Activated naive CD4-positive, alpha-beta T cell treated with Interleukin-2 at 50 U/mL for 16 hours (primary cell): ENCODE measurements at places on chromosomes 12 and 14.

GRCh38 chr12:99133401-99133800 lies 488.3 kb downstream of the APAF1 start:
- no peak for DNase-seq

- DNase-seq = no peak
Measured at GRCh38 chr14:57266065-57266464, 2.6 kb downstream of the EXOC5 start.

DNA sequence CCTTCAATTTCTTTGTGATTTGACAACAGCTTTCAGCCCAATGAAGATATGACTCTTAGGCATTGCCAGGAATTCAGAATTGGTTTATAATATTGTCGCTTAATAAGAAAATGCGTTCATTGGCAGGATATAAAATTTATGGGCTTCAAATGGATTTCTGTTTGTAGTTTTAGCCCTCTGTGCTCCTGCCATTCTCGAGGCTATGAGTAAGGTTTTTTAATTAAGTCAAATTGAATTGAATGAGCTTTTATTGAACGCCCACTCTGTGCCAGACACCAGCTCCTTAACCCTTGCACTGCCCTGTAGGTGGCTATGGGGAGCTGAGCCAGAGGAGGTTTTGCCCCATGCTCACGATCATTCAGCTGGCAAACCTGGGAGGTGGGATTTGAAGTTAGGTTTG lies 115.1 kb downstream of the SLC25A47 start:
- DNase-seq = no peak

DNA sequence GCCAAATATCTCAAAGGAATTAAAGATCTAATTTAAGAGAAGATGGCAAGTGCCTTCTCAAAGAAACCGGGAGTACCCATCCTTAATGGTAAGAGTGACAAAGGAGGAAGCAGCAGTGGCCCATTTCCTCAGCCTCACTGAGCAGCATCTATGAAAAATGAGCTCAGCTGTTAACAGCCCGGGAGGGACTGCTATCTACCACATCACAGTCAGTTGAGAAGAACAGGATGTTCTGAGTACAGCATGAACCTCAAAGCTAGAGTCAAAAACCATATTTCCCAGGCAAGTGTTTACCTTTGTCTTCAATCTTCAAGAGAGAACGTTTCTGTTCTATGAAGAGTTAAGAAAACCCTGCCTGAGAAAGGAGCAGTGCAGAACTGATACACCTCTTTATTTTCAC lies 115.0 kb downstream of the BTG1 start:
- peak; percentile 38 for DNase-seq

GRCh38 chr12:79841248-79841877 lies 93.5 kb downstream of the PPP1R12A start:
- no peak for DNase-seq

- no peak for DNase-seq
Measured at GRCh38 chr14:52075371-52075770, 6.5 kb upstream of the NID2 start.

DNA sequence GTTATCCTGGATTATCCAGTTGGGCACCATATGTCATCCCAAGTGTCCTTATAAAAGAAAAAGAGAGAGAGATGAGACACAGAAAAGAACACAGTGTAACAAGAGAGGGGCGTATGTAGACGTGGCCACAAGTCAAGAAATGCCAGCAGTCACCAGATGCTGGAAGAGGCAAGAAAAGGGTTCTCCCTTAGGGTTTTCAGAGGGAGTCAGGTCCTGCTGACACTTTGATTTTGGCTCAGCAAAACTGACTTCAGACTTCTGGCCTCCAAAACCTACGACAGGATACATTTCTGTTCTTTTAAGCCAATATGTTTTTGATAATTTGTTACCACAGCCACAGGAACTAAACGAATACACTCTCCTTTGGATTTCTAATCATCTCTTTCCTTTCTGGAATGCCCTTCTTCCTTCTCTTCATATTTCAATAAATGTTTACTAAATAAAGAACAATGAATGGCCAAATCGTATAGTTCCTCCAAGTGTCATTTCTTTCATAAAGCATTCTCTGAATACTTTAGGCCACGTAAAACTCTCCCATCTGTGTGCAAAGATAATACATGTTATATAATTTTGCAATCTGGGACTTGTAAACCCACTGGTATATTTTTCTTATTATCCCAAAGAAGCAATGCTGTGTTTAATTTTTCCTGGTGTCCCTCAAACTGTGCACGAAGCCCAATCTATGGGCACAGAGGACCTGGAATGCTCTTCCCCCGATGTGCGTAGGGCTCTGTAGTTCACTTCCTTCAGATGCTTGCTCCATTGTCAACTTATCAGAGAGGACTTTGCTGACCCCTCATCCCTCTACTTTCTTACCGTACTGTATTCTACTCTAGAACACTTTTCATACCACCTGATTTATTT lies 303.6 kb downstream of the CEP128 start:
- DNase-seq = no peak

DNA sequence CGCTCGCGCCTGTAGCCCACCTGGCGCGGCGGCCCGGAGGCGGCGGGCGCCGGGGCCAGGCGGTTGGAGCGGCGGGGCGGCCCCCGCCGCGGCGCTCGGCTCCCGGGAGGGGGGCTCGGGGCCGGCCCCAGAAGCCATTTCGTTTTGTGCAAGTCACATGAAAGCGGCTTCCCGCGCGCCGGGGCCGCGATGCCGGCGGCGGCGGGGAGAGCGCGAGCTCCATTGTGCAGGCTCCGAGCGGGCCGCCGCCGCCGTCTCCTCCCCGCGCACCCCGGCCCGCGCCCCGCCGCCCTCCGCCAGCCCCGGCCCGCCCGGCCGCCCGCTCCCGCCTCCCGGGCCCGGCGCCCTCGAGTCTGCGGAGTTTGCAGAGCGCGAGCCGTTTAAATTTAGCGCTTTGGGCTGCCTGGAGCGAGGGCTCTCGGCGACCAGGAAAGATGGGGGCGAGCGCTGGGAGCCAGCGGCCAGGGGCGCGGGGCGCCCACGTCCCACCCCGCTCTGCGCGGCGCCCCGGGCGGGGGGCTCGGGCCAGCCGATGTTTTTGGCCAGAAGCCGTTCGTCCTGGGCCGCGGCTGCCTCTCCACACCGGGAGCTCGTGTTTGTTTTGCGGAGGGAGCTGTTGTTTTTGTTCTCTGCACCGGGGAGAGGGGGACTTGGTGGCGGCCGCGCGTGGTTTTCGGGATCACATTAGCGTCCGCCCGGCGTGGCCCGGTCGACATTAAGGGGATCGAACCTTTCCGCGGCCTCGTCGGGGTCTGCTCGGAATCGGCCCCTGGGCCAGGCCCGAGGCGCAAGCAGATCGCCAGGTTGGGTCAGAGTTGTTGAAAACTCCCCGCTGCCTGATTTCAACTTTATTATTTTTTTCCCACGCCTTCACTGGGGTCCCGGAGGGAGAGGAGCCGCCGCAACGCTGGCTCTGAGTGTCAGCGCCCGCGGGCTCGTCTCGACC lies 982 bp downstream of the BCL7A start:
- DNase-seq = peak; percentile 35

- DNase-seq = no peak
Measured at GRCh38 chr12:123532019-123532418, 1.5 kb downstream of the RILPL1 start.

DNA sequence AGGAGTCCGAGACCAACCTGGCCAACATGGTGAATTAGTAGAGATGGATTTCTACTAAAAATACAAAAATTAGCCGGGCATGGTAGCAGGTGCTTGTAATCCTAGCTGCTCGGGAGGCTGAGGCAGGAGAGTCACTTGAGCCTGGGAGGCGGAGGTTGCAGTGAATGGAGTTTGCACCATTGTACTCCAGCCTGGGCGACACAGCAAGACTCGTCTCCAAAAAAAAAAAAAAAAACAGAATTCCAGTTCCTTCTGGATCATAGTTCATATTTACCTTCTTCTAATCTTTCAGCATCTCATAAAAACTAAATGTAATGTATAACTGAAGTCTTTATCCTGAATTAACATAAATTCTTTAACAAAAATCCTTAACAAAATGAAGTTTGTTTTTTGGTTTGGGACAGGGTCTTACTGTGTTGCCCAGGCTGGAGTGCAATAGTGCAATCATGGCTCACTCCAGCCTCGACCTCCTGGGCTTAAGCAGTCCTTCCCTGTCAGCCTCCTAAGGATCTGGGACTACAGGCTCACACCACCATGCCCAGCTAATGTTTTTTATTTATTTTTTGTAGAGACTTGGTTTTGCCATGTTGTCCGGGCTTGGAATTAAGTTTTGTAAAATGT lies 37.6 kb downstream of the FAM177A1 start:
- no peak for DNase-seq

GRCh38 chr12:132695431-132695830 lies 8.0 kb downstream of the PXMP2 start:
- DNase-seq = no peak

DNA sequence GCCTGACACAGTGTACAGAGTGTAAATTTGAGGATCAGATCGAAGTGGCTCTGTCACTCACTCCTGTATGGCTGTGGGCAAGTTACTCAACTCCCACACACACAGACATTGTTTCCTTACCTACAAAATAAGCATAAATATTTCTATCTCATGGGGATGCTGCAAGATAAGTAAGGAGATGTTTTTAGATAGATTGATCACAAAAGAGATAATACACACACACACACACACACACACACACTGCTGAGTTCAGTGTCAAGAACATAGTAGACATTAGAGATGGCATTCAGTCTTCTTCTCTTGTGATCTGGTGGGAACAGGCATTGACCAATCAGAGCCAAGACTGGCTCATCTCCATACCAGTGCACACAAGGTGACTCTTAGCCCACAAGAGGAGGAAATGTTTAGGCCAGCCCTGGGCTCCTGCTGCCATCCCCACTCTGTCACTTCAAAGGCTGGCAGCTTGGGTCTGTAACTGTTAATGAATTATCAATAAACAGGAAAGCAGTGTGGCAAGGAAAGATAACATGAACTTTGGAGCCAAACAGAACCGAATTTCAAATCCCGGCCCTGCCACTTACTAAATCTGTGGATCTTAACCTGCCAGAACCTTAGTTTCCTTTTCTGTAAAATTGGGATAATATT lies 3.4 kb upstream of the RNASE8 start:
- no peak for DNase-seq

DNA sequence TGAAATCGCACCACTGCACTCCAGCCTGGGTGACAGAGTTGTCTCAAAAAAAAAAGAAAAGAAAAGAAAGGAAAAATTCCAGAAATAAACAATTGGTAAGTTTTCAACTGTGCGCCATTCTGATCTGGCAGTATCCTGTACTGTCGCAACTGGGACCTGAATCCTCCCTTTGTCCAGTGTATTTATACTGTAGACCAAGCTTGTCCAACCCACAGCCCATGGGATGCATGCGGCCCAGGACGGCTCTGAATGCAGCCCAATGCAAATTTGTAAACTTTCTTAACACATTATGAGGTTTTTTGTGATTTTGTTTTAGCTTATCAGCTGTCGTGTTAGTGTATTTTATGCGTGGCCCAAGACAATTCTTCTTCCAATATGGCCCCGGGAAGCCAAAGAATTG lies 84.7 kb downstream of the TMCC3 start:
- no peak for DNase-seq

- DNase-seq = no peak
Measured at GRCh38 chr12:29762637-29763300, 21.0 kb downstream of the TMTC1 start.

DNA sequence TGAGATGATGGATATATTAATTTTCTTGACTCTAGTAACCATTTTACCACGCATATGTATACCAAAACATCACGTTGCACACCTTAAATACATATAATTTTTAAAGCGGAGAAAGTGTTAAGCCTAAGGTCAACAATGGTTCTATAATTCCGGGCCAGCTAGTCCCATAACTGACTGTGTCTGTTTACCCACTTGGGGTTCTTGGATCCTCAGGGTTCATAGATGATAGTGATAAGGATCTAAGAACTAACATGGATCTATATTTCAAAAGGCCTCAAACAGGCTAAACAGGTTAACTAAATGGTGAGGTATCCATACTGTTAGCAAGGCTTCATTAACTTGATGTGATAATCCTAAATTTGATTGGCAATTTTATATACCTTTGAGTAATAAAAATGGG lies 9.8 kb downstream of the SLC38A1 start:
- DNase-seq = no peak

GRCh38 chr12:24034160-24034559 lies 84.7 kb upstream of the SOX5 start:
- DNase-seq = no peak

DNA sequence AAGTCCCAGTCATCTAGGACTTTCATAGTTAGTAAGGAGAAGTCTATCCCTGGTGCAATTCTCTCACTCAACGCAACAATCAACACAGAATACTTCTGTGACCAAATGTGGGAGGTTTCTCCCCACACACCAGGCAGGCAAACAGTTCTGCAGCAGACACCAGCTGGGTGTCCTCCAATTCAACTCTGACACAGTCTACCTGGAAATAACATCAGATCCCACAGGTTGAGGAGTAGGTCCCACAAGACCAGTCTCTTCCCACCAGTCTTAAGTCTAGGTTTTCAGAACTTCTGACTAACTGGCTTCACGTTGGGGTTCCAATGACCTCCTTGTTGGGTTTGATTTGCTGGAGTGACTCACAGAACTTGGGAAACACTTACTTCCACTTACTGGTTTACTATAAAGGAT lies 14.8 kb downstream of the ACOT6 start:
- DNase-seq = no peak

DNA sequence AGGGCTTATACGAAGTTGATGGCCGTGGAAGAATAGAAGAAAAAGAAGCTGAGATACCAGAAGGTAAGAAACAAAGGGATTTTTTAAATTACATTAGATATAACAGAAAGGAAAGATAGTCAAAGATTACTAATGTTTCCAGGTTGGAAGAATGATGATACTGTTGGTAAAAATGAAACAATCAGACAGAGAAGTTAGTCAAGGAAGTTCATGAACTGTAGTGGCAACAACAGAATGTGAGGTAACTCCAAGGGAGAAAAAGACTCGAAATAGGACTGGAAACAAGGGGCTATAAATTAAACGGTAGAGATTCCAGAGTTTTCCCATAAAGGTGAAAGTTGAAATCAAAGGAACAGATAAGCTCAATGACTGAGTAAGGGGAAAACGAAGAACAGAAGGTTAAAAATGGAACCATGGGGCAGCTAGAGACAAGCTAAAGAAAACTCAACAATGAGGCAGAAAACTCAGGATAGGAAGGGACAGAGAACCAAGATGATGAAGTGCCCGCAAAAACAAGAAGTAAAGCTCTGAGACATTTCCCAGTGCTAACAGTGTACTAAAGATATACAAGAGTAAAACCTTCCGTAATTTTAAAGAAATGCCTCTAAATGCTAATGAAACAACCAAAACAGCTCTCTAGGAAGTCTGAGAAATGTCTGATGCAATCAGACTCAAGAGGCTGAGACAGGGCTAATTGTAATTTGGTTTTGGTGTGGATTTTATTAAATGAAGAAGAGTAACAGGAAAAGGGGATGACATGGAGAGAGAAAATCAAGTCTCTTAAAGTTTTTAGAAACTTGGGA lies 70.0 kb downstream of the PPP2R5E start:
- DNase-seq = no peak
